ENCODE measurements at places on chromosomes 12 and 14. TPM values are rescaled to one million over a fixed set of nuclear protein-coding genes. Genes with fewer than 3 reads are reported as not detected.

ART4 gene
- total RNA-seq, result 0.25 TPM

UNC79 gene
- 33.9 TPM for total RNA-seq

SYT10 gene
- total RNA-seq, result 1.7 TPM

RERG gene
- total RNA-seq, result 2.2 TPM

DLGAP5 gene
- total RNA-seq, result 3.9 TPM

PIWIL1 gene
- not detected for total RNA-seq

ASCL1 gene
- 8.6 TPM for total RNA-seq

SERPINA9 gene
- not detected for total RNA-seq

SLC25A47 gene
- not detected for total RNA-seq

STAC3 gene
- total RNA-seq, result 0.25 TPM

CMTM5 gene
- total RNA-seq, result 1.5 TPM

POTEG gene
- not detected for total RNA-seq

DPY19L2 gene
- 38.1 TPM for total RNA-seq

C12orf54 gene
- total RNA-seq, result not detected

PLA2G1B gene
- 1.2 TPM for total RNA-seq

METTL17 gene
- total RNA-seq, result 20.2 TPM

INHBC gene
- total RNA-seq, result not detected

CD163L1 gene
- total RNA-seq, result 1.5 TPM

RBM19 gene
- 18.9 TPM for total RNA-seq

LPAR5 gene
- total RNA-seq, result 0.49 TPM

KCNC2 gene
- 16.5 TPM for total RNA-seq

EIF2S3B gene
- total RNA-seq, result 0.98 TPM

ZNF219 gene
- 5.7 TPM for total RNA-seq

ANAPC7 gene
- total RNA-seq, result 32.0 TPM

GLIPR1L1 gene
- total RNA-seq, result not detected

TAS2R43 gene
- 4.9 TPM for total RNA-seq

FOXG1 gene
- total RNA-seq, result 54.8 TPM

IAPP gene
- under 0.01 TPM for total RNA-seq

HIP1R gene
- total RNA-seq, result 75.7 TPM

RD3L gene
- total RNA-seq, result not detected

PSMC1 gene
- total RNA-seq, result 55.6 TPM

RNASE2 gene
- 0.49 TPM for total RNA-seq

All from temporal lobe (tissue), 4 donors.